AG09319 (cell line): ENCODE measurements at places on chromosomes 2 and 18.

- DNase-seq, result peak; percentile 96
These were observed 2.4 kb downstream of the FHL2 start for GRCh38 chr2:105396254-105397024.

- DNase-seq, result no peak
These were observed 357.2 kb upstream of the EPHA4 start for GRCh38 chr2:221929259-221929658.

- no peak for DNase-seq
These were observed 42.9 kb upstream of the TUBA3E start for GRCh38 chr2:130241041-130241707.

GRCh38 chr2:206023183-206023582 is 62.8 kb downstream of the INO80D start:
- no peak for DNase-seq

- peak; percentile 18 for DNase-seq
These were observed 51.8 kb downstream of the MERTK start for GRCh38 chr2:111950236-111950635.

GRCh38 chr2:45285311-45285710 is 276.1 kb upstream of the SIX2 start:
- DNase-seq, result no peak
